ENCODE measurements at places on chromosomes 1 and 21.

DNA sequence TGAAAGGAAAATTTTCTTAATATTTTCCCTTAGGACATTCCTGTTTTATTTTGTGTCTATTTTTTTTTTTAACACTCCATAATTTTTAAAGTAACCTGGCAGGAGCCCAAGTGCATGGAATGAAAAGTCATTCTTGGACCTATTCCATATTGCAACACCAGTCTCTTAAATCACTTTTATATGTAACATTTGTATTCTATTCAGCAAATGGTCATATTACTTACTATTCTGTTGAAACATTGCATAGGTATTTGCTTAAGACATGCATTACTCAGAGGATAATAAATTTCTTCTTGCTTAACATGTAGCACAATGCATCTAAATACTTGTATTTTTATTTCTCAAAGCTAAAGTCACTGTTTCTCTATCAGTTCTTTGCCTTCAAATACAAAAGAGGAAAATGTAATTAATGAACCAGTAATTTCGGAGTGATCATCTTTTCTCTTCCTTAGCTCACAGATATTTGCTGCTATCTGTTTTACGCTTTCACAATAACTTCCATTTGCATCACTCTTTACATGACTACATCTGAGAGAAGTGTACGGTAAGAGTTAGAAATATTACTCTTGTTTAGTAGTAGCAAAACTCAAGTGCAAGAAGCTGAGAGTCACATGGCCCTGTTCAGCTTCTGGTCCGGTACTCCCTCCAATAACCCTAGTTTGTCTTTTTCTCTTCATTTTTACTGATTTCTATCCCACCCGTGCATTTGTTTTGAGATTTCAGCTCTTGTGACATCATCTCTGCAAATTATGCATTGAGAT is 394.8 kb downstream of the USP25 start:
- no peak overlapping the region for H3K27ac ChIP-seq
- H3K27me3 ChIP-seq, result no peaks in the 10 kb centered on the region
- H3K4me3 ChIP-seq, result no peak overlapping the region
- DNase-seq, result no peak
- no peaks in the 10 kb centered on the region for H3K36me3 ChIP-seq

DNA sequence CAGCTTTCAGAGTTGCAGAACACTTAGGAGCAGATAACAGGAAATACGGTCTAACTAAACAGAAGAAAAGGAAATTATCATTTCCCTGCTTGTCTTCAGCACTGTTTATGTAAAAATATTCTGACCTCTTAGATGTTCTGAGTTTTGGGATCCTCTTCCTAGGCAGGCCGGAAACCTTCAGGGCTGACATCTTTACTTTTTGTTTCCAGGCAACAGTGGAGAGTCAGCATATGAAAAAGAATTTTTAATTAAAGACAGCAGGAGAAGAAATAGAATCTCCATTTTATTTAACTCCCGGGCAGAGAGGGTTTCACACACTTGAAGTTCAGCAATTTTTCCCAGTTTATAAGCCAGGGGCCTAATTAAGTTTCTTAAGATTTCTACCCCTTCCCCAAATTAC is 5.1 kb upstream of the RIPPLY3 start:
- no peak overlapping the region for H3K4me3 ChIP-seq
- H3K27me3 ChIP-seq, result peaks cover 13% of the 10 kb centered on the region
- no peak overlapping the region for H3K27ac ChIP-seq
- H3K36me3 ChIP-seq, result no peaks in the 10 kb centered on the region
- no peak for DNase-seq
- H3K4me1 ChIP-seq, result peaks cover 11% of the 10 kb centered on the region

- peak overlapping the region; percentile 78 for H3K27ac ChIP-seq
- H3K4me1 ChIP-seq, result peaks cover 2% of the 10 kb centered on the region
- H3K4me3 ChIP-seq, result no peak overlapping the region
- DNase-seq, result no peak
- H3K27me3 ChIP-seq, result no peaks in the 10 kb centered on the region
- peaks cover 5% of the 10 kb centered on the region for H3K36me3 ChIP-seq
Observed at GRCh38 chr1:27099587-27100334, 55.2 kb downstream of the SLC9A1 start.

DNA sequence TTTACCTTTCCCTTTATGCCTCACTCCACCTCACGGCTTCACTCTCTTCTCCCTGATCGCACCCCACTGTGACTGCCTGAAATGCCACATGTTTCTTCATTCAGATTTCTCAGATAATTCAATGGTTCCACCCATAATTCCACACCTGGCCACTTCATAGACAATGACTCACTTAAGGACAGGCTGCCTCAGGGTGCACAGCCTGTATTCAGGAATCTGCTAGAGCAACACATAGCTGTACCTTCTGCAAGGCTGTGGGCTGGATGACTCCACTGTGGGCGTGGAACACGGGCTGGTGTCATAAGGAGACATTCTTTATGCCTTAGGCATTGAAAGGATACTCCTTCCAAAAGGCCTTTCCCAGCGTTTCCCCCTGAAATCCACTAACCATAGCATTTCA is 36.1 kb downstream of the L1TD1 start:
- H3K27ac ChIP-seq, result no peak overlapping the region
- no peaks in the 10 kb centered on the region for H3K36me3 ChIP-seq
- no peaks in the 10 kb centered on the region for H3K27me3 ChIP-seq
- no peak for DNase-seq

DNA sequence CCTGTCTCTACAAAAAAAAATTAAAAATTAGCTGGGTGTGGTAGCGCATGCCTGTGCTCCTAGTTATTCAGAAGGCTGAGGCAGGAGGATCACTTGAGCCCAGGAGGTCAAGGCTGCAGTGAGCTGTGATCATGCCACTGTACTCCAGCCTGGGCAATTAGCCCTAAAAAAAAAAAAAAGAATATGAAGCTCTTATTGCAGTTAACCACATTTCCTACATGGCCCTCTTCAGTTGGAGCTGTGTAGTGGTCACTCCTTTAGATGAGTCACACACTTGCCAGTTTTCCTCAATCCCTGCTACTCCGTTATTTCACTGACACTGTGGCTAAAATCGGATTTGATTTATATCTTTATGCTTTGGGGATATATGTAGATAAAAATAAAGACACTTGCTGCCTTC is 11.8 kb downstream of the NFYC start:
- H3K36me3 ChIP-seq, result peaks cover 24% of the 10 kb centered on the region
- H3K4me1 ChIP-seq, result peaks cover 32% of the 10 kb centered on the region
- H3K4me3 ChIP-seq, result no peak overlapping the region
- no peak for DNase-seq

GRCh38 chr21:44927587-44928461 is 7.1 kb upstream of the ITGB2 start:
- H3K4me1 ChIP-seq, result peaks cover 70% of the 10 kb centered on the region
- peak overlapping the region; percentile 74 for H3K4me3 ChIP-seq
- peak overlapping the region; percentile 96 for H3K27ac ChIP-seq
- peaks cover 3% of the 10 kb centered on the region for H3K36me3 ChIP-seq
- no peaks in the 10 kb centered on the region for H3K27me3 ChIP-seq

DNA sequence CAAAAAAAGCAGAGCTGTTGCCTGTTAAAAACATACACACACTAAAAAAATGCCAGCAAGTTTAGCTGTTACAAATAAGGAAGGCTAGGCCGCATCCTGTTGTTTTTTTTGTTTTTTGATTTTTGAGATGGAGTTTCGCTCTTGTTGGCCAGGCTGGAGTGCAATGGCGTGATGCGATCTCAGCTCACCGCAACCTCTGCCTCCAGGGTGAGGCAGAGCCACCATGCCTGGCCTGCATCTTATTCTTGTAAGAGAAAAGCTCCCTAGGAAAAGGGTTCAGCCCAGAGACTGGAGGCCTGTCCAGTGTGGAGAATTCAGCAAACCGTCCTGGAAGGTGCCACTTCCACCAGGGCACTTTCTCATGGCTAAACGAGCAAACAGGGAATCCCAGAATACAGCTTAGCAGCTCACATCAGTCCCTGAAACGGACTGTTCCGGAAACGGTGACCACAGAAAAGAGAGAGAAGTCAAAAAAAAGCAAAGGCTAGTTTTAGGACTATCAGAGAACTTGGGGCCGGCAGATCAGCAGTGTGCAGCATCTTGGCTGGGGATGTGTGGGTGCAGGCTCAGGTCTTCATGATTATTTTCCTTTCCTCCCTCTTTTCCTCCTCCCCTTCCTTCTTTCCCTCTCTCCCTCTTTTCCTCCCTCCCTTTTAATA is 283.6 kb downstream of the AJAP1 start:
- H3K27me3 ChIP-seq, result no peaks in the 10 kb centered on the region
- no peaks in the 10 kb centered on the region for H3K4me1 ChIP-seq
- DNase-seq, result no peak
- H3K36me3 ChIP-seq, result no peaks in the 10 kb centered on the region

DNA sequence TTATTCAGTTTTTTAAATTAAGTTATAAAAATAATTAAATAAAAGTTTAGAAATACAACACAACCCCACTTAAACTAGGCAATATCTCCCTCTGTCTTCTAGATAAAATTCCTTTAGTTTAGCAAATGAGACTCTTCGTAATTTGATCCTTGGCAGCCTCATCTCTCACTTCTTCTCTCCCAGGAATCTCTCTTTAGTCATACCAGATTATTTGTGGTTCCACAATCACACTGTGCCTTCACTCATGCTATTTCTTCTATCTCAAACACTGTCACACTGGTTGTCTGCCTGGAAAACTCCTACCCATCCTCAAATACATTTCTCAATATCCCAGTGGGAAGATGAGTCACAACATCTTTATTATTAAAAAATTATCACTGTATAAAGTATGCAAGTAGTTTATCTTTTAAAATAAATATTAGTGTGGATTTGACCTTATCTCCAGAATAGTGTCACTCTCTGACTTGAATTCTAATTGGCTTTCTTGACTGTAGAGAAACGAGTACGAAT is 195.5 kb downstream of the KCNH1 start:
- H3K27me3 ChIP-seq, result no peaks in the 10 kb centered on the region
- H3K4me3 ChIP-seq, result no peak overlapping the region
- H3K4me1 ChIP-seq, result peaks cover 2% of the 10 kb centered on the region
- DNase-seq, result no peak

GRCh38 chr1:221241157-221241556 is 361.9 kb downstream of the HLX start:
- no peaks in the 10 kb centered on the region for H3K4me1 ChIP-seq
- no peak overlapping the region for H3K27ac ChIP-seq
- no peak for DNase-seq
- H3K36me3 ChIP-seq, result no peaks in the 10 kb centered on the region
- H3K4me3 ChIP-seq, result no peak overlapping the region

DNA sequence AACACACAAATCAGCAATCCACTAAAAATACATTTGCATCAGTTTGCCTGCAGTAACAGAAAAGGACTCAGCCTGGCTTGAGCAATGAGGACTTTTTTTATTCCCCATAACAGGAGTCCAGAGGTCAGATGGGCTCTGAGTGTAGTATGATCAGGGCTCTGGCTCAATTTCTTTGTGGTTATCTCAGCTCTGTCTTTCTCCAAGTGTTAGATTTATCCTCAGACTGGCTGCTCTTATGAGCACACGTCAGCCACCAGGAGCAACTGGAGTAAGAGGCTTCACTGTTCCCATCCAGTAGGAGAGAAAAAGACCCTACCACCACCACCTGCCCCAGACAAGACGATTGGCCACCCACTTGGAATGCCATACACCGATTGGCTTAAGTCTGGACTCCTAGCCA is 36.2 kb upstream of the KLHDC7A start:
- H3K36me3 ChIP-seq, result no peaks in the 10 kb centered on the region
- no peak overlapping the region for H3K27ac ChIP-seq
- DNase-seq, result no peak
- H3K4me1 ChIP-seq, result no peaks in the 10 kb centered on the region

DNA sequence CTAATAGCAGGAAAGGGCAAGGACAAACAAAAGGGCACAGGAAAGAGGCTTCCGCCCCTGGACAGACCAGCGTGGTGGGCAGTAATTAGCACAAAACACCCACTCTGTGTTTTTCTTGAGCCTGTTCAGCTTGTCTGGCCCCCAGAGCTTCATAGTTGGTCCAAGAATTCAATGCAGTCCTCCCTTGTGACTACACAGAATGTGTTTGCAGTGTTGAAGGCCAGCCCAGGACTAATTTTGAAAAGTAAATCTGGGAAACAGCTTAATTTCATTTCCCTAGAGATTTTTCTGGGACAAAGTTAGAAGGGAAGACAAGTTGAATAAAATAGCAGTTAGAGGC is 49.2 kb upstream of the LMO4 start:
- H3K4me1 ChIP-seq, result peaks cover 2% of the 10 kb centered on the region
- no peak overlapping the region for H3K4me3 ChIP-seq
- H3K36me3 ChIP-seq, result no peaks in the 10 kb centered on the region
- H3K27ac ChIP-seq, result no peak overlapping the region
- peaks cover 7% of the 10 kb centered on the region for H3K27me3 ChIP-seq

DNA sequence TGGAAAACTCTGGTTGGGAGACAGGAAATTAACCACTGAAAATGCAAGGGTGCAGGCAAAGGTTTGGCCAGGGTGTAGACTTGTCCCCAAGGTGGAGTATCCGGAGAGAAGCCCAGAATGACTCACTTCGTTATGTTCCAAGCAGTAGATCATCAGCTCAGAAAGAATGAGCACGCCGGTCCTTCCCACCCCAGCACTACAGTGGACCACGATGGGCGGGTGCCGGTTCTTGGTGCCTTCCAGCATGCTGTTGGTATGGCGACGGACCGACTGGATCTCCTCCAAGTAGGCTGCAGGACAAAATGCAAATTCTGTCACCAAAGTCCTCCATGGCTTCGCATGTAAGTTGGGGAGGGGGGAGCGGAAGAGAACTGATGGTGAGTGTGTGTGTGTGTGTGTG is 83.4 kb downstream of the SMYD2 start:
- H3K27me3 ChIP-seq, result no peaks in the 10 kb centered on the region
- H3K27ac ChIP-seq, result no peak overlapping the region
- no peak for DNase-seq

DNA sequence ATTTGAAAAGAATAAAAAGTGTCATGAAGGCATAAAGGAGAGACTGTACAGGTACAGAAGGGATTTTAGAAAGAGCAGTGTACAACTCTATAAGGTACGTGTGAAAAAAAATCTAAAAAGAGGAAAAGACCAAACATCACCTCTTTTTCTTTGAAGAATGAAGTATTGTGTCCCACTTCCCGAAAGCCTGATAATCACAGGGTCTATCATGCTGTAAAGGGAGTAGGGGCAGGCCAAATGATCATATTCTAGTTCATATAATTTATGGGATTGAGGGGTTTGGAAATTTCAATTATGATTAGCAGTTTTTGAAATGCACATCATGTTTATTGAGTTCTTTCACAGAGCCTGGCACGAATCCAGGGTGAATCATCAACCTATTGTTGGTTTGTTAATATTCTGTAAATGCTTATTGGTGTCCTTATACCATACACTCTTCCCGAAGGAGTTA is 910 bp upstream of the RERE start:
- peaks cover 15% of the 10 kb centered on the region for H3K27me3 ChIP-seq
- peak overlapping the region; percentile 84 for H3K27ac ChIP-seq
- H3K36me3 ChIP-seq, result no peaks in the 10 kb centered on the region
- H3K4me1 ChIP-seq, result peaks cover 35% of the 10 kb centered on the region

- H3K4me3 ChIP-seq, result no peak overlapping the region
- peaks cover 2% of the 10 kb centered on the region for H3K4me1 ChIP-seq
- no peak overlapping the region for H3K27ac ChIP-seq
- no peak for DNase-seq
Observed at GRCh38 chr1:20380616-20381035, 90.0 kb downstream of the VWA5B1 start.

DNA sequence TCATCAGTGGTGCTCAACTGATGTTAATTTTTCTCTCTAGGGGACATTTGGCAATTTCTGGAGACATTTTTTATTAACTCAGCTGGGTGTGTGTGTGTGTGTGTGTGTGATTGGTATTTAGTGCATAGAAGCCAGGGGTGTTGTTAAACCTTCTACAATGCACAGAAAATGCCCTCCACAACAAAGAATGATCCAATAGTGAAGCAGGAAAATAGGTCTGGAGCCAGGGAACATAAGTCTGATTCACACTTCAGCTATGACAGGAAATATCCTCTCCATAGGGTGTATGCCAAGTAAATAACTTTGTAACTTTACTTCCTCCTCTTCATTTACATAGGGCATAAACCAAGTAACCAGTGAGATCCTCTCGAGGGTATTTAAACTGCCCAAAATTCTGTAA is 25.1 kb upstream of the TMEM61 start:
- no peak overlapping the region for H3K27ac ChIP-seq
- DNase-seq, result no peak
- H3K36me3 ChIP-seq, result no peaks in the 10 kb centered on the region

All from activated T-helper 2 cell treated with anti-CD3 and anti-CD28 coated beads, Interferon-gamma antibody, Interleukin-2, Interleukin-4, amounts not matched to agents 10 μg/mL and 5 μg/mL and 100 μg/mL, durations not matched to agents 14 hours and 24 hours and 36 hours (primary cell).